GDM1 (cell line): ENCODE measurements at places on chromosomes 6 and 20.

DNA sequence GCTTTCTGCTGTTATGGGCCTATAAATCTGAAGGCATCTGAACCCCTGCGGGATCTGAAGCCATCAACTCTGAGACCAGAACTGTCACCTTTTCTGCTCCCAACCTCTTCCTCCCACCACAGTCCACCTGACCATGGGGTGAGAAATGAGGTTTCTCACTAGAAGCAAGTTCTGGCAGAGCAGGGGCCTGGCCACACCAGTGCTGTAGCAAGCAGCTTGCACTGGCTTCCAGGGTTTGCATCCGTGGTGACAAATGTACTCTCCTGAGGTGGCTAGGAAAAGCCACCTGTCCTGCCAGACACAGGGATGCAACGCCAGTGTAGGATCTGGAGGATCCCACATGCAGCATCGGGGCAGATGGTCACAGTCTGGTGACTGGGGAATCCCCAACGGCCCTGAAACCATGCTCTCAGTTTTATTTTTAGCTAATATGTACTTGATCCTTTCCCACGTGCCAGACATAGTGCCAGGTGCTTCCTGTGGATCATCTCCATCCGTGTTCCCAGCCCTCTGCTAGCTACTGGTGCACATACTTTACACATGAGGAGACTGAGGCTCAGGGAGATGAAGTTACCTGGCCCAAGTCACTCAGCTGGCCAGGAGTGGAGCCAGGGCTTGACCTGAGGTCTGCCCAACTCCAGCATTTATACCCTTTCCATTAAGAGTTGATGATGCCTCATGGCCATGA is 122.1 kb upstream of the SPACA1 start:
- no peak for DNase-seq

- DNase-seq, result no peak
These were observed 5.5 kb upstream of the POU5F1 start for GRCh38 chr6:31175971-31176370.

- peak; percentile 12 for DNase-seq
These were observed 79.2 kb upstream of the CD93 start for GRCh38 chr20:23165307-23165750.

GRCh38 chr6:28135393-28135792 is 6.3 kb upstream of the ZKSCAN8 start:
- no peak for DNase-seq

DNA sequence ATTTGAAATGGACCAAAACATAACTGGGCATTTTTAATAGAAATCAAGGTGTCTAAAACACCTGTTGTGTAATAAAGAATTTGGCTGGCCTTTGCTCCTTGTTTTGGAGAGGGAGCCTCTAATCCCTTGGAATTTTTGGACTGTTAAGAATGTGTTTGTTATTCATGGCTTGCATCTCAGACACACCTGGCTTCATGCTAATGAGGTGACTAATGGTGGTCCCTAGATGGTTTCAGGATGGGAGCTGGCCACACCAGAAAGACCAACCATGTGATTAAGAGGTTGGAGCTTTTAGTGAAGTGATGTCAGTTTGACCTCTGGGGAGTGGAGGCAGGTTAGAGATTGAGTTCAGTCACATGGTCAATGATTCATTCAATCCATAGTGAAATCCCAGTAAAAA is 328.4 kb downstream of the DHX35 start:
- no peak for DNase-seq

GRCh38 chr20:10922941-10923340 is 249.1 kb upstream of the JAG1 start:
- DNase-seq, result no peak

DNA sequence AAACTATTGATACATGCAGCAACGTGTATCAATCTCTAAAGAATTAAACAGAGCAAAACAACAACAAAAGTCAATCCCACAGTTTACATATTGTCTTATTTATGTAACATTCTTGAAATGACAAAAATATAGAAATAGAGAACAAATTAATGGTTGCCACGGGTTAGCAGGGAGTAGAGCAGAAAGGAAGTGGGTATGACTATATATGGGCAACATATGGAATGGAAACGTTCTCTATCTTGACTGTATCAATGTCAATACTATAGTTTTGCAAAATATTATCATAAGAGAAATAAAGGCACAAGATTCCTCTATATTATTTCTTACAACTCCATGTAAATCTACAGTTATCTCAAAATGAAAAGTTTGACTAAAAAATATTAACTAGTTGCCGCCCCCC is 12.8 kb downstream of the AK9 start:
- DNase-seq, result no peak

DNA sequence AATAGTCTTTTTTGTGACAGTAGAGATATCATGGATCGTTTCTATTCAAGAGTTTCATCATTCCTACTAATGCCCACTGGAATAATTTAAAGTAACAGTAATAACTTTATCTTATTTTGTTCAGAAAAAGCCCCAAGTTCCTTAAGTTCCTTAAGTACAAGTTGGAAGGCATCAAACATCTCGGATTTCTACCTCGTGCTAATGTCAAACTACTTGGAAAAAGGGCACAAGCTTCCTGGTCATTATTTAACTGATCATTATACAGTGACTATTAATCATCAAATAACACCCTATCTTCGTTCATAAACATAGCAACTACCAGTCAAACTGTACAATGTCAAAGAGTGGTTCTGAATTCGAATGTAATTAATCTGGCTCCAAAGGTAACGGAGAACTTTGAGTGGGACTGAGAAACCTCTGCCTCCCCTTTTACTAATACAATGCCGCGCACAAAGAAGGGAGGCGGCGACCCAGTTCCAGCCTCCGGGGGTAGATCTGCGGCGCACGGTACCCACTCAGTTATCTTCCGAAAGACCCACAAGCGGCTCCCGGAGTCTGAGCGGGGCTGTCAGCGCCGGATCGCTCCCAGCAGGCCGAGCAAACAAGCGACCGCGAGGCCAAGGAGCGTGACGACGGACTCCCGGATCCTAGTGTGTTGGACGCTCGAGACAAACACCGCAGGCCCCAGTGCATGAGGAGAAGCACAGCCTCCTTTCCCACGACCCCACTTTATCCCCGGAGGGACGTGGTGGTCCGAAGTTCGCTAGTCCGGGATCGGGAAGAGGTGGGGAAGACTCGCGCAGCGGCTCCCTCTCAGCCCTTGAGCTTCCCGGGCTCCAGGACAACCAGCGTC is 716 bp downstream of the SHPRH start:
- DNase-seq, result peak; percentile 56

- DNase-seq, result no peak
These were observed 143.0 kb downstream of the GMDS start for GRCh38 chr6:2102316-2102883.

DNA sequence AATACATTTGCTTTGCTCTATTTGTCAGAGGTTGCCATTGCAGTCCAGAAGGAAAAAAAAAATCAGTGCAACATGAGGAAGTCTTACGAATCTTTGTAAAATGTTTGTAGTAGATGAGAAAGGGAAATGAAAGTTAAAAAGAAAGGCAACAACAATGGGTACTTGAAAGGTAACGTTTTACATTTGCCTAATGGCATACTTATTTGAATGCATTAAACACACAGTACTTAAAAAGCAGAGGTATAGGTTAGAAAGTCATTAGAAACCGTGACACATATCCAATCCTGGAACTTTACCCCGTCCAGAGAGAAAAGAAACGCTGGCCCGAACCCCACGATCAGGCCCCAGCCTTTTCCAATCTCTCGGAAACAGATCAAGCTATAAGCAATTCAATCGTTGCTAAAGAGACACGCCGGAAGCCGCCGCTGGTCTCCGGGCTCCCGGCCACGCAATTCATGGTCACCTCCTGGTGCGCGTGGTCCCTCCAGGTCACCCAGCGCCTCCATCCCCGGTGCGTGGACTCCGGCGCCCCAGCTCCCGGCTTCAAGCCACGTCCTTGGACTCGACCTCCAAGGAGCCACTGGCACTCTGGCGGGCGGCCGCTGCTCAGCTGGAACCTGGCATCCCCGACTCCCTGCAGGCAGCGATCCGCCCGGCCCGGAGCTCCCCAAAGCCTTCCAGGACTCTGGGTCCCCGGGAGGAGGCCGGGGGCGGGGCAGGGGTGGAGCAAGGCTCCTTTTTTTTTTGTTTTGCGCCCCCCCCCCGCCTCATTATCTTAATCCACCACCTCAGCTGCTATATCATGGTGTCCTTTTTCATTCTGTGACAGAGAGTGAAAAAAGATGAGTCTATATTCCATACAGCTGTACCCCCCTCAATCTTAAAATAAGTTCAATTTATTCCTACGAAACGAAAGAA is at the start of gene SLC18B1:
Gene SLC18B1 (minus strand): TSS at position 687 of the 918 bp plus-strand sequence. CDS start 181 bp downstream, at position 506.
- no peak for DNase-seq

DNA sequence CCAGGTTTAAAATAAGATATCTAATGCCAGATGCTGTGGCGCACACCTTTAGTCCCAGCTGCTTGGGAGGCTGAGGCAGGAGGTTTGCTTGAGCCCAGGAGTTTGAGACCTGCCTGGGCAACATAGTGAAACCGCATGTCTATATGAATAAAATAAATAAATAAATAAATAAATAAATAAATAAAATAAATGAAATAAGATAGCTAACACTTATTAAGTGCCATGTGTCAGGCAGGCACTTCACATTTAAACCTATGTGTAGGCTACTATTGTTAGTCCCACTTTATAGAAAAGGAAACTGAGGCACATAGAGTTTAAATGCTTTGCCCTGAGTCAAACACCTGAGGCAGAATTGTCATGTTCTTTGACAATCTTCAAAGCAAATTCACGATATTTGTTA is 32.9 kb upstream of the RREB1 start:
- DNase-seq, result no peak

- DNase-seq, result no peak
These were observed 25.0 kb upstream of the NELFCD start for GRCh38 chr20:58956078-58956477.

DNA sequence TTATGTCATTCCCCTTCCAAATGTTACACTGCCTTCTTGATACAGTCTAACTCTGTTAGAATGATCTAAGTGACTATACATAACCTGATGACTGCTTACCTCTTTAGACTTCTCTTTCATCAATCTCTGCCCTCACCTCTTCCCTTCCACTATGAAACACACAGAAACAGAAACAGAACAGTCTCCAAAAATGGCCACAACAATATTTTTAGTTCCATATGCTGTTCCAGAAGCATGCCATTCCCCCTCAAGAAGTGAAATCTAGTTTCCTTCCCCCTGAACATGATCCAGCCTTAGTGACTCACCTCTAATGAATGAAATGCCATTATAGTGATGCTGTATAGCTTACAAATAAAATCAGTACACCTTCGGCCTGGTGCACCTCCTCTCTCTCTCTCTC is 229.3 kb upstream of the TENT5A start:
- DNase-seq, result no peak

- no peak for DNase-seq
These were observed 41.4 kb downstream of the FAM120B start for GRCh38 chr6:170347975-170348374.

GRCh38 chr20:24619212-24619611 is 149.8 kb downstream of the SYNDIG1 start:
- DNase-seq, result no peak

DNA sequence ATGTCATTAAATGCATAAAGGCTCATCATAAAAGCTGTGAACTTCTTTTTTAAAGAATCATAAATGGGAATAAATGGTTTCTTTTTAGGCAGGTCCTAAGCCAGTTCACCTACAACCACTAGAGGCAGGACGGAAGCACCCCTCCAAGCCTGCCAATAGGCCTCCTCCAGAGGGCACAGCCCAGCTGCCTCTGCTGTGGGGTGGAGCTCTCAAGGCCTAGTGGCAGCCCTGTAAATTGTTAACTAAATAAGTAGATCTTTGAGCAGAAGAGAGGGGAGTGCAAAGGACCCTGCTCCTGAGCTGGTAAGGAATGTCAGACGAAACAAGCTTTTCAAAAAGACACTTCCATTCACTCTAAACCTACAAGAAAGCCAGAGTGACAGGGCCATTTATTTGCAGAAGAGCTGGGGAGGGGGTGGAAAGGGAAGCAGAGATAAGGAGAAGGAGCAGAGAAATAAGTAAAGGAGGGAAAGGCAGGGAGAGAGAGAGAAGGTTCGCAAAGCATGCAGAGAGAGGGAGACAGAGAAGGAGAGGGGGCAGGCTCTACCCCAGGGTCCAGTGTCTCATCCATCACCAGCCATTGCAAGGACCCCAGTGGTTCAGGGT is 18.0 kb upstream of the MAFB start:
- no peak for DNase-seq

DNA sequence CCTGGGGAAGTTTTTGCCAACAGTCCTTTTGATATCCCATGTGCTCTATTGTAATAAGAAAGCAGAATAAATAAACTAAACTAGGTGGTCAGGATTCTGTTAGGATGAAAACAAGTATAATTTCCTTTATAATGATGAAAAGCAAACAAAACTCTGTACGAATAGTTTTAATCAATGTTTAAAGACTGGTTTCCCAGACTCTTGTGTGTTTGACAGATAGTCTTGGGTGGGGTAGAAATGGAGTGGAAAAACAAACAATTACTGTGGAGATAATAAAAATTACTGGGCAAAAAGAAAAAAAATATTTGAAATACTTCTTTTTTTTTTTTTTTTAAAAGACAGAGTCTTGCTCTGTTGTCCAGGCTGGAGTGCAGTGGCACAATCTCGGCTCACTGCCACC is 152.1 kb upstream of the FLRT3 start:
- no peak for DNase-seq

- no peak for DNase-seq
These were observed 1.1 kb downstream of the SYNJ2 start for GRCh38 chr6:157982563-157983405.
